CD4-positive, alpha-beta T cell treated with Interferon gamma for 1 hour (primary cell): ENCODE measurements at places on chromosomes 2 and 18.
A peak's percentile ranks its signal among the peaks of the same experiment; 100 is the strongest.

DNA sequence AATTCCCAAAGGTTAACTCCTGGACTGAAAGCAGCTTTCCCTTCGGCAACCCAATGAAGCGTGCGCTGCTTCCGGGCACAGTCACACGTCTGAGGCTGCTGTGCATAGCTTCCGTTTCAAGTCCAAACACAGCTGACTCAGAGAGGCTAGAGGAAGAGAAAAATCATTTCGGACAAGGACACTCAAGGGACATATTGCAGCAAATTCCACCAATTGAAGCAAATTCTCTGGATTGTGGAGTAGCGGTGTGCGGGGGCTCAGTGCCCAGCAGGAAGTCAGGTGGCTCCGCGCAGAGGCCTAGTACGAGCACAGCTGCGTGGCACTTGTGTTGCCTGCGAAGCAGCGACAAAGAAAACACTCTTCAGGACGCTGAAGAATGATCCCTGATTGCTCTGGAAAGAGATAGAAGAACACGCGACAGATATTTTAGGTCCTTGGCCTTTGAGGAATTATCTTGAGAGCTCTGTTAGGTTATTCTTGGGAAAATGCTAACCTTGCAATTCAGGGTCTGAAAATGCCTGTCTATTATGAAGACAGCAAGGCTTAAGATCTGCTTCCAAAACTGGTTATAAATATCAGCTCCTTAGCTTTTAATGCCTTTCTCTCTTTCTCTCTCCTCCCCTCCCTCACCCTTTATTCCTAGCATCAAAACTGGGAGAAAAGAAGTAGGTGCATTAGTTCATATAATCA lies 352.6 kb upstream of the DLGAP1 start:
- no peak for DNase-seq

DNA sequence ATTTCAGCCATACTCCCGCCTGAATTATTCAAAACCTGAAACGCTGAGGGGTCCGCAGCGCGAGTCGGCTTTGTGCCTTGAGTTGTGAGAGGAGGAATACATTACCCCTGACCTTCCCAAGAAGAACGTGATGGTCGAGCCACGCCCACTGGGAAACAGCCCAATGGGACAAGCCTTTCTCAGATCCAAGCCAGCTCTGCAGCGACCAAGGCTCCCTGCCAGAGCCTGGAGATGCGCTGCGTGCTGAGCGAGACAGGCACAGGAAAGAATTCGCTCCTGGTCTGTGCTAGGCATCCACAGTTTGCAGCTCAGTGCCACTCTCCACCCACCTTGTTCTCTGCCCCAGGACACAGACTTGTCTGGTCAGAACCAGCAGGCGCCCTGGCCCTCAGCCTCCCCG lies 74.1 kb upstream of the GLI2 start:
- no peak for DNase-seq

GRCh38 chr2:85998071-85998991 lies 107.4 kb downstream of the POLR1A start:
- peak; percentile 45 for DNase-seq

GRCh38 chr18:52313213-52313612 lies 26.8 kb upstream of the DCC start:
- DNase-seq = no peak

GRCh38 chr18:76504749-76505148 lies 9.7 kb upstream of the ZNF516 start:
- no peak for DNase-seq

- DNase-seq = no peak
These were observed 3.8 kb downstream of the STAM2 start for GRCh38 chr2:152171718-152172117.

- no peak for DNase-seq
These were observed 143.5 kb downstream of the TCF4 start for GRCh38 chr18:55444536-55444935.

DNA sequence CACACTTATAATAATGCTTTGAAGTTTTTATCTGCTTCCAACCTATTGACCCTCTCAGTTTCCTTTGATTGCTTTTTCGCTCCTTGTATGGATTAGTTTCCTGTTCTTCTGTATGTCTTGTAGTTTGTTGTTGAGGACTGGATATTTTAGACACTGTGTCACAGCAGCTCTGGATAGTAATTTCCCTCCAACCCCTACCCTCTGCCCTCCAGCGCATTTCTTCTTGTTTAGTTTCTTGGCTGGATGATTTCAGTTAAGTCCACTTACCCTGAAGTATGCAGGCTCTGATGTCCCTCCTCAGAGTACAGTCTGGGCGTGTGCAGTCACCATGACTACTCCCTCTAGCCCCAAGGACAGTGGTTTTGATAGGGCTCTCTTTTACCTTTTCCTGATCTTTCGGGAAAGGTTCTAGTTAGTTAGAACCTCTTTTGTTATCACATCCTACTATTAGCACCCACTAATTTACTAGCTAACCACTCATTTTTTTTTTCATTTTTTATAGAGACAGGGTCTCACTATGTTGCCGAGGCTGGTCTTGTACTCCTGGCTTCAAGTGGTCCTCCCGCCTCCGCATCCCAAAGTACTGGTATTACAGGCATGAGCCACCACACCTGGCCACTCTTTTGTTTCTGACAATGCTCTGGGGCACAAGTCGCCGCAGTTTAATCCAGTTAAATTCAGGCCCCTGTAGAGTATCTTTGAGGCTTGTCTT lies 16.3 kb upstream of the LYG1 start:
- DNase-seq = no peak
